ENCODE measurements at places on chromosomes 7 and 10. TPM values are rescaled to one million over a fixed set of nuclear protein-coding genes. Genes with fewer than 3 reads are reported as not detected.

Gene CCNJ
- 7.1 TPM for total RNA-seq

Gene WASHC2A
- total RNA-seq: 64.6 TPM

Gene NRBF2
- total RNA-seq: 18.2 TPM

Gene TOMM7
- 686 TPM for total RNA-seq

Gene ARMC3
- total RNA-seq: not detected

Gene WDR11
- total RNA-seq: 54.6 TPM

Gene NUTM2B
- 1.8 TPM for total RNA-seq

Gene TMEM139
- 0.61 TPM for total RNA-seq

Gene AKR1C8
- 9.2 TPM for total RNA-seq

Gene WDFY4
- total RNA-seq: 0.81 TPM

Gene SLC26A3
- not detected for total RNA-seq

DNA sequence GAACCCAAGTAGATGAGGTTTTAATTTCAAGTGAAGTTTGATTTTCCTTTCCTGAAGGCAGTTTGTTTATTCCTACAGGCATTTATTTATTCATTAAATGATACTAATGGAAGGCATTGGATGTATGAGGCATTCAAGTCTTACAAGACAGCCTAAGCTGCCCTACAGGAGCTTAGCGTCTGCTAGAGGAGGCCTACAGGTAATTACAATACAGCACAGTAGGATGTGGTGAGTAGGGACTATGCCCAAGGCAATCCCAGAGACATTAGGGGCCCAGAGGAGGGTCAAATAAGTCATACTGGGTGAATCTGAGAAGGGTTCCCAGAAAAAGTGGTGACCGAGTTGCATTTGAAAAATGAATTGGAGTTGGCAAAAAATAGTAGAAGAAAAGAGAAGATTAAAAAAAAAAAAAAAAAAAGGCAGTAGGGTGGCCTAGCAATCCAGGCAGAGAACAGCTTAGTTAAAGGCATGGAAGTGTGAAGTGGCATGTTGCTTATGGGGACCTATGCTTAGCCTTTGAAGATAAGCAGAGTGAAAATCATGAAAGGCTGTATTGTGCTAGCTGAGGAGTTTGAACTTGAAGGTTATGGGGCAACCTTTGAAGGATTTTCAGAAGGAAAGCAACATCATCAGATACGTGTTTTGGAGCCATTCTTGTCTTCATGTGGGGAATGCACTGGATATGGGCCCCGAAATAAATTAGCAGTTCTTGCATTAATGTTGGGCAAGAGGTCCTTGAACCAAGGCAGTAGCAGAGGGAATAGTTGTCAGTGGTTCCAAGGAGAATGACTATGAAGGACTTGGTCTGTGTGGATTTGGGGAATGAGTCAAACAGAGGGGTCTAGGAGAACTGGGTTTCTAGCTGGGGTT is 65.5 kb downstream of the SNX10 start:
- DNase-seq: no peak

GRCh38 chr10:86655173-86655540 is 810 bp downstream of the OPN4 start:
- DNase-seq: no peak

DNA sequence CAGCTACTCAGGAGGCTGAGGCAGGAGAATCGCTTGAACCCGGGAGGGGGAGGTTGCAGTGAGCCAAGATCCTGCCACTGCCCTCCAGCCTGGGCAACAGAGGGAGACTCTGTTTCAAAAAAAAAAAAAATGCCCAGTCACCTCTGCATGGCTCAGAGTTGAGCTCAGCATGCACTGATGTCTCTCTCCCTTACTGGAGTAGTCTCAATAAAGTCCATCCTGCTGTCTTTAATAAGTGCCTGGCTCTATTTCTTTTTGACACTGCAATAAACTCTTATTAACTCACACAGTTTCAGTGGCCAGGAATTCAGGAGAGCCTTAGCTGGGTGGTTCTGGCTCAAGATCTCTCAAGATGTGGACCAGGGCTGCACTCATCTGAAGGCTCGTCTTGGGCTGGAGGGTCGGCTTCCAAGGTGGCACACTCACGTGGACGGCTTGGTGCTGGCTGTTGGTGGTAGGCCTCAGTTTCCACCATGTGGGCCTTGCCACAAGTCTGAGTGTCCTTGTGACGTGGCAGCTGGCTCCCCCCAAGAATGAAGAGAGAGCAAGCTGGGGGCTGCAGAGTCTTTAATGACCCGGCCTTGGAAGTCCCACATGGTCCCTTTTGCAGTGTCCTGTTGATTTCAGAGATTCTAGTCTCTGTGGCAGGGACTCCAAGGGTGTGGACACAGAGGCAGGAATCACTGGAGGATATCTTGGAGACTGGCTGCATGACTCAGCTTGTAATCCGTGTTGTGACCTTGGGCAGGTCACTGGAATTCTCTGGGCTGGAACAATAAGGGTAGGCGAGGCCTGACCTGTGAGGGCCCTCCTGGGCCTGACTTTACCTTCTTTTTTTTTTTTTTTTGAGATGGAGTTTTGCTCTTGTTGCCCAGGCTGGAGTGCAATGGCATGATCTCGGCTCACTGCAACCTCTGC is 85.9 kb upstream of the KMT2C start:
- DNase-seq: no peak

DNA sequence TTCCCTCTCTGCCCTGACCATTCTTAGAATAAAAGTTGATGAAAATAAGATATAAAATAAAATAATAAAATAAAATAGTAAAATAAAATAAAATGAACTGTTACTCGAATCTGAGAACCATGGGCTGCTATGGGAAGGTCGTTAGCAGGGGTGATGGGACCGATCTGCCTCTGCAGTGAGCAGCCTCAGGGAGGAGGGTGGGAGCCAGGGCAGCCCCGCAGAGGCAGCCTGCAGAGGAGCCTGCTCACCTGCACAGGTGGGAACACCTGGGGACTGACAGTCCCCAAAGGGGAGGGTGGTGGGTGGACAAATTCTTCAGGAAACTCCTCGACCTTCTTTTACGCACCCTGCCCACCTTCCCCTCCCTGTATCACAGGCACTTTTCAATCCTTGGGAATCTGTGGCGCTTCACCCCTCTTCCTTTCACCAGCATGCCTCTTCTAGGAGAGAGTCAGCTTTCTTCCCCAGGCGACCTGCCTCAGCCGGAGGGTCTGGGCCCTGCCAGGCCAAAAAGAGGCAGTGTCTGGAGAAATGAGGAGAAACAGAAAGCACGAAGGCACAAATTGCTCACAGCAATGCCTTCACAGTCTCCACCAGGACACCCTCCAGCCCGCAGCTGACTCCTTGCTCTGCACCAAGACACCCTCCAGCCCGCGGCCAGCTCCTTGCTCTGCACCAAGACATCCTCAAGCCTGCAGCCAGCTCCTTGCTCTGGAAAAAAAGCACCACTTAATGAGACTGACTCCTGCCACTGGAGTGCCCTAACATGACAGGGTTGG is 368.4 kb upstream of the SHH start:
- DNase-seq: no peak

DNA sequence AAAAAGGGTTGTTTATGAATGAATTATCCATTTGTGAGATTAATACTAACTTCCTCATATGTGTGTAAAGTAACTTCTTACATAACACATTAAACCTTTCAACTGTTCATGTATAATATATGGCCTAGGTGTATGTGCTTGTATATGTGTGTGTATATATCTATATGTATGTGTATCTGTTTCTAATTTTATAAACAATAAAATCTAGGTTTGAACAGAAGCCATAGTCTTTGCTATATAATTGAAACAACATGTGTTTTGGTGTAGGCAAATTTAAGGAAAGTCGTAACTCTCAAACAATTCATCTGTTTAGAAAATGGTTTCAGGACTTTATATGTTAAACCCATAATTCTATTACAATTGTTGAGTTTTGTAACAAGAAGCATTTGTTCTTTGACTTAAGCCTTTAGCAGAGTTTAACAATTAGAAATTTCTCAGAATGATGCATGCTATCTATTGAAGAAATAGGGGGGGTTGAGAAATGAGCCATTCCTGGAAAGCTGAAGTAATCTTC is 103.3 kb downstream of the BBS9 start:
- no peak for DNase-seq

GRCh38 chr10:47425813-47426419 is 41.8 kb upstream of the ZNF488 start:
- no peak for DNase-seq

GRCh38 chr10:117112220-117112619 is 25.9 kb downstream of the VAX1 start:
- DNase-seq: no peak

DNA sequence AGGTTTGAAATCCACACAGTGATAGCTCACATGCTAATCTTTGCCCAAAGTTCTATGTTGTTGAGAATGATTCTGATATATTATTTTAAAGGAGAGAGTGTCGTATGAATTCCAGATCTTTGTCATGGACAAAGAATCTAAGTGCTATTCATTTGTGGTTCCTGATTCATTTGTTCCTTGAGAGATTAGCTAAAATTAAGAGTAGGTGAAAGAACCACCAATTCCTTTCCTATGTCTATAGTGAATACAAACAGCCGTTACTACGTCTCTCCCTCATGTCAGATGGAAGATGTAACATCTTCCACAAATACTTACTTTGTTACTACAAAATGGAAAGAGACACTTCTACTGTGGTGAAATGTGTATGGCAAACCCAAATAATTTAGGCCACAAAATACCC is 3.3 kb upstream of the PLXDC2 start:
- DNase-seq: no peak

DNA sequence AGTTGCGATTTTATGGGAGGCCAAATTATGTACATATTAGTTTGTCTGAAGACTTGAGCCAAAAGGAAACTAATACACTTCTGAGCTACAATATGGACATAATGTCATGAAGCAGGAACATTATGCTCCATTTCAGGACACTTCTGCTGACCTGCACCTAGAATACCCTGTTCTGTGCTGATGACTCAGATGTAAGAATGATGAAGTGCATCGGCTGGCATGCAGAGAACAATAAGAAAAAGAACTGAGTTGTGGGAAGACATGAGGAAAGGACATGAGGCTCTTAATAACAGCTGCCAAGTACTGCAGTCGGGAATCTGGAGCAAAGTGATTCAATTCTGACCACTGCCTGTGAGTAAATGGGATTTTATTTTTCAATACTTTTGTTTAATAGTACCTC is 192.9 kb upstream of the VSTM2A start:
- no peak for DNase-seq

- DNase-seq: peak; percentile 49
These were observed 768 bp downstream of the CHCHD2 start for GRCh38 chr7:56105508-56105907.

- peak; percentile 34 for DNase-seq
These were observed 713.1 kb downstream of the GATA3 start for GRCh38 chr10:8767591-8767990.

GRCh38 chr7:18278316-18278715 is 217.2 kb upstream of the HDAC9 start:
- DNase-seq: no peak

DNA sequence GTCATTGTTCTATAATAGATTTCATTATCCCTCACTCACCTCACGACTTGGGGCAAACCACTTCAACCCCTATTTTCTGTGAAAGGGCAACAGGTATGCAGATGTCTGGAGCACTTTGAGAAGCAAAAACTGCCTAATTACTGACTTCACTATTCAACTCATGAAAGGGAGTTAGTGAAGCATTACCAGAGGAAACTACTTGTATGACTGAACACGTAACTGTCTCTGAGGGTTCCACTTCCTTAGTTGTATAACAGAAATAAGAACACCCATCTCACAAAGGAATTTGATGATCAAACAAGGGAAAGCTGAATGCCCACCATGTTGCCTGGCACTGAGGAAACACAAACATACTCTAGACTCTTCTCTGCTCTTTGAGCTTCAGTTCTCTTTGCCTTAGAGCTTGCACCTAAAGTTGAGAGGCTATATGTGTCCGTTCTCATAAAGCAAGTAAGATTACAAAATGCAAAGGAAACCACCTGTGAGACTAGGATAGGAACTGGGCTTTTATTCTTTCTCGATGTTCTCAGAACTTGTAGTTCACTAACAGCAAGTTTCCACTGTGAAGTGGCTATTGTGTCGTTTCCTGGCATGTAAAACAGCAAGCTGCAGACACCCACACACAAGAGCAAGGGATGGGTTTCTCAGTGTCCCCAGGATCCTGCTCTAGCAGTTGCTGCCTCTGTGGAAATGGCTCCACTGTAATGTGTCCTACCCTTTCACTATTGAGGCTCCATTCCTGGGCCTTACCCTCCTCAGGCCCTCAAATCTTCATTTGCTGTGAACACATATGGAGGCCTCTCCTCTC is 2.6 kb downstream of the TMEM243 start:
- peak; percentile 69 for DNase-seq

- DNase-seq: no peak
These were observed 846 bp downstream of the MRLN start for GRCh38 chr10:59752278-59752940.

DNA sequence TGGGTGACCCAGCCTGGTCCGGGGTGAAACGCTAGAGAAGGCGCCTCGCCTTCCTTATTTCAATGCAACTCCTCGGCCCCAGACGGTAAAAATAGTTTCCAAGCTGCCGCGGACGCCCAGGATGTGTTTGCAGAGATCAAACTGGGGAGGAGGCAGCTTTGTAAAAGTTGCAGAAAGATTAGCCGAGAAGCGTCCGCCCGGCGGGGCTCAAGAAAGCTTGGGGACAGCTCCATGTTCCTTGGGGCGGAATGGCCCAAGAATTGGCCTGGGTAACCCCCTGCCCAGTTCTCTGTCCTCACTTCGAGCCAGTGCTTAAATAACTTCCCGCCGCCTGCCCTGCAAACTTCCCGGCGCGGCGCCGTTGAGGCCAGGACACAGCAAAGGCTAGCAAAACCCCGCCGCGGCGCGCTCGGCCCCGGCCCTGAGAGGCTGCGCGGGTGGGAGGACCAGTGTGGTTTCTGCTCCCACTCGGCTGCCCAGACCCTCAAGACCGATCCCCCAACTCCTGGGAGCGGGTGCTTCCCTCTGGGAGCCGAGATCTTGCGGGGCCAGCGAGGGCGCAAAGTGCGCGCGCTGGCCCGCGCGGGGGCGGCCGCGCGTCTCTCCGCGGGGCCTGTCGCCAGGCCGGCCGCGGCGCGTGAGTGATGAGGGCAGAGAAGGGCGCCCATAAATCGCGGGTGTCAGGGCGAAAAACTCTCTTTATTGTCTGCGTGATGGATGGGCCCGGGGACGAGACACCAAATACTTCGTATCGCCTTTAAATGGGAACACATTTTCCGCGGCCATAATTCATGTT is 6.3 kb upstream of the ZNF503 start:
- DNase-seq: no peak

GRCh38 chr10:31584098-31584631 is 265.1 kb downstream of the ZEB1 start:
- DNase-seq: no peak

GRCh38 chr7:54883576-54883975 is 124.6 kb upstream of the SEC61G start:
- DNase-seq: no peak

DNA sequence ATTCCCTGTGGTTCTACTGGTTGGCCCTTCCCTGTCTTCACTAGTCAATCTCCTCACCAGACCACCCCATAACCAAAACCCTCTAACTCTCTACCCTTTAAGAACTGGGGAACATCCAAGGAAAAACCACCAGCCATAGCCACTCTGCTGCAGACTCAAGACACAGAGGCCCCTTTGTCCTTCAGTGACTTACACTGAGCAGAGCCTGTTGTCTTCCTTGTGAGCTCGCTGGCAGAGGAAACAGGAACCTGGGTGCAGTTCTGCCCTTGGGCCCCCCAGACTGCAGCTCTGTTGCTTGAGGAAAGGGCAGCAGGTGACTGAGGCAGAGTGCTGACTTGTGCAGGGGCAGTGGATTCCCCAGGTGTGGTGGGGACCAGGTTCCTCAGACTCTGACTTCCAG is 30.6 kb downstream of the ZC3HAV1 start:
- no peak for DNase-seq

- DNase-seq: no peak
These were observed 358.6 kb downstream of the PAXIP1 start for GRCh38 chr7:154644366-154644765.
